AG04449 (cell line): ENCODE measurements at places on chromosomes 4 and X.
A peak's percentile ranks its signal among the peaks of the same experiment; 100 is the strongest.

DNA sequence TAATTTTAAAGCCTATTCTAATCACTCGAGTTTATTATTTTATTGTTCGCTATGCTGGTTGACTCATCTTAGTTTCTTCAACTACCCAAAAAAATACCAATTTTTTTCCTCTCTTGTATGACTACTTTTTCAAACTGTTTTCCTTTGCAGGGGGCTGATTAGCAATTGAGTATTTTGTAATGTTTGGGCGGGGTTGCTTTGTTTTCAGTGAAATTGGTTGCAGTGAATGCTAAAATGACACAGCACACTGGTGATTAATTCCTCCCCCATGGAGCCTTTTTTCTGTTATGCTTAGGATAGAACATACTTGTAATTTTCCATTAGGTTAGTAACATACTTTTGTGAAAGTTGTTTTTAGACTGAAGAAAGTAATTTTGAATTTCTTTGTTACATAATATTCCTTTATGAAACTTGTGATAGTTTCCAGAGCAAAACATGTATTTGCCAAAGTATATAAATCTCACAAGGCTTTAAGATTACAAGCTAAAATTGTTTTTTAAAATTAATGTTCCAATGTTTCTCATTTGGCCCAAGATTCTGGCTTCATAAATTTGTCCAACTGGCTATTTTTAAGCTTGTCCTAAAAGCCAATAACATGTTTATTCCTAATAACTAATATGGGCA is 120.4 kb downstream of the CHIC1 start:
- no peak for DNase-seq

- DNase-seq = no peak
Measured at GRCh38 chr4:26748811-26749210, 111.8 kb upstream of the STIM2 start.

DNA sequence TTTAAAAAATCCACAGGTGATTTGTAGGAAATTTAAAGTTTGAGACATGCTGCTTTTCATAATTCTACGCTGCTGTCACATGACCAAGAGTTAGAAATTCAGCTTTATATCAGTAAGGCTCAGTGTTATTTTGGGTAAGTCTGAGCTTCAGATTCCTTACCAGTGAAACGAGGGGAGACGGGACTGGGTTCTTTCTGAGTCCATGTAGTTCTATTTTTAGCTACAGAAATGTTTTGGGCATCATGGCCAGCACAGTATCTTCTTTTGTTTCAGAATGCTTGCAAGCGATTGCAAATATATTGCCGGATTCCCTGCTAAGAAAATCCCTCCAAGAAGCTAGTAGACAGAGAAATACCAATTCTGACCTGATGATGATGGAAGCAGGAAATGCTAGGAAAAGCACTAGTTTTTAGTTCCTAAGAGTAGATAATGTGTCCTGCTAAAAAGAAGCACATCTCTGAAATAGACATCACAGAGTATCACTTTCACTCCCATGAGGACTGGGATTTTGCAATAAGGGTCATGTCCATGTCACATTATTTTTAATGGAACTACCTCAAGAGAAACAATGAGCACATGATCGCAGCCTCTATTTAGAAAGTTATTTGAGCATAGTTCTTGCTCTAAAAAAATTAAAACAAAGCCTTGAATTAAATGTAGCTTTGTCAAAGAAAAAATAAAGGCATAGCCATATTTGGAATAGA is 10.9 kb downstream of the ATP1B4 start:
- DNase-seq = no peak

- no peak for DNase-seq
Measured at GRCh38 chr4:53150631-53151488, 215.0 kb downstream of the SCFD2 start.

- no peak for DNase-seq
Measured at GRCh38 chr4:23855912-23856605, 33.8 kb downstream of the PPARGC1A start.

DNA sequence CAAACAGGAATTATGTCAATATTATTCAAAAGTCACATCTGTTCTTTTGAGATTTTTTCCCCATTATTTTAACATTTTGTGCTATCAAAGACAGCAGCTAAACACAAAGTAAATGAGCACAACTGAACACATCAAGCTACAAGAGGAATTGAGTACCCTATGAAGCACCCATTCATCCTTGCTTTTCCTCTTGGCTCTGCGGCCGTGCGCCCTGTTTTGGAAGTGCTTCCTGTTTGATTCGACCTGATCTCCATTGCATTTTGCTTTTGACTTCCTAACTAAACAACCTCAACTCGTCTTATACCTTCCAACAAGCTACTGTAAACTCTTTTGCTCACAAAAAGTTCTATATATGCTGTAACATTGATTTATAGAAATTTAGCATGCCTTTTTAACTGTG is 85.0 kb downstream of the SCFD2 start:
- DNase-seq = no peak

DNA sequence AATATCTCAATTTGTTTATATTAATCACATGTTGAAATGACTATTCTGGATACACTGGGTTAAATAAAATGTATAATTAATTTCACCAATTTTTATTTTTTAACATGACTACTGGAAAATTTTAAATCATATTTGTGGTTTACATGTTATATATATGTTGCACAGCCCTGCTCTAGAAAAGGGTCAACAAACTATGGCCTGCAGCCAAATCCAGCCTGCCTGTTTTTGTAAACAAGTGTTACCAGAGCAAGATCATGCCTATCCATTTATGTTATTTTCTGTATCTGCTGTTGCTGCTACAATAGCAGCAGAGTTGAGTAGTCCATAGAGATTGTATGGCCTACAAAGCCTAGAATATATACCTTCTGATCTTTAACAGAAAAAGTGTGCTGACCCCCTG is 1.2 kb downstream of the TCEANC start:
- no peak for DNase-seq

DNA sequence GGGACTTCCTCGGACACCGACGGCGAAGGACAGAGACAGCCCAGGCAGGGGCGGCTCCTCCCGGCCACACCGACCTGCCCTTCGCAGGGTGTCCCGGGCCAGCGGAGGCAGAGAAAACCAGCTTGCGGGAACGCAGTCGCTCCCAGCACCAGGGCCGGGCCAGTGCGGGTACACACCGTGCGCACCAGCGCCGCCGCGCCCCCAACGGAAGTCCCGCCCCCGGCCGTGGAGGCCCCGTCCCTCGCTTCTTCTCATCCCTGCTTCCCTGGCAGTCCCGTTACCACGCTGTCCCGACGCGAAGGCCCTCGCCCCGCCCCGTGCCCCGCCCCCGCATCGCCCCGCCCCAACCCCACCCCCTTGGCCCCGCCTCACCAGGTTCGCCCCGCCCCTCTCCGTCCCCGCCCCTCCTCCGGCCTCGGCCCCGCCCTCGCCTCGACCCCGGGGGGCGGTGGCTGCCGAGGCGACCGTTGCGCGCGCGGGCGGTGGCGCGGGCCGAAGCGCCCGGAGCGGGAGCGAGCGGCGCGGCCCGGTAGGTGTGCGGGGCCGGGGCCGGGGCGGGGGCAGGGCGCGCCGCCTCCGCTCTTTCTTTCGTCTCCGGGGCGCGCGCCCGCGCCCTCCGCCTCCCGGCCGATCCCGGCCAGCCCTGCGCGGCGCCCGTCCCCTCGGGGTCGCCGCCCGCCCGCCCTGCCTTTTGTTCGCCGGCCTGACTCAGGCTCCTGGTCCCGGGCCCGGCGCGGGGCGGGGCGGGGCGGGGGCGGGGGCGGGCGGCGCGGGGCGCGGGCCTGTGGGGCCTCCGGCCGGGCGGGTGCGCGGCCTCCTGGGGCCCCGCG is at the start of gene RGS12:
Gene RGS12 (plus strand): TSS at position 451 of the 830 bp plus-strand sequence. CDS start 23,150 bp downstream, outside the sequence.
- peak; percentile 50 for DNase-seq

DNA sequence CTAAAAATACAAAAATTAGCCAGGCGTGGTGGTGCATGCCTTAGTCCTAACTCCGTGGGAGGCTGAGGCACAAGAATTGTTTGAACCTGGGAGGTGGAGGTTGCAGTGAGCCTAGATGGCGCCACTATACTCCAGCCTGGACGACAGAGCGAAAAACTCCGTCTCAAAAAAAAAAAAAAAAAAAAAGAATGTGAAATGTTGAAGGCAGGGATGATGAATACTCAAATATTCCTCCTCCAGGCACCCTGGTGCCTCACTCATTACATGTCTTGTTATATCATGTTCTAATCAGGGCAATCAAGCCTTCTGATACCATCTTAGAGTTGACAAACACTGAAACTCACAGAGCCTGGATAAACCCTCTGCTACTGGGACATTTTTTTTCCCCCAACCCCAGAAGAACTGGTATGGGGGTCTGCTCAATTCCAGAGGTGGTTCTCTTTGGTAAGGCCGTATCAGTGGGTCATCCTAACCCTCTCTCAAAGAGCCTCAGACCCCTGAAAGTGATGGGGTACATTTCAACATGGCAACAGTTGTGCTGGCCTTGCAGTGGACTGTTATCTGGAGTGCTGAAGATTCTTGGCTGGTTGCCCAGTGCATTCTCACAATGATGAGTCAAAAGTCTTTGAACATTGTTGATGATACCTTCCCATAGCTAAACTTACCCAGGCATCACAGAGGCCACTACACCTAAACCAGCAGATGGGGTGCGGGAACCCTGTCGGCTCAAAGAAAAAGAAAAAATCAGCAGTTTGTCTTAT is 2.4 kb upstream of the SH3KBP1 start:
- DNase-seq = no peak

- DNase-seq = no peak
Measured at GRCh38 chr4:130186931-130187330, 1091.0 kb downstream of the C4orf33 start.

- no peak for DNase-seq
Measured at GRCh38 chrX:104695593-104695992, 129.6 kb downstream of the IL1RAPL2 start.

- no peak for DNase-seq
Measured at GRCh38 chr4:128859887-128860677, 50.6 kb downstream of the JADE1 start.

GRCh38 chr4:153464068-153464467 is 2.1 kb upstream of the TMEM131L start:
- no peak for DNase-seq

DNA sequence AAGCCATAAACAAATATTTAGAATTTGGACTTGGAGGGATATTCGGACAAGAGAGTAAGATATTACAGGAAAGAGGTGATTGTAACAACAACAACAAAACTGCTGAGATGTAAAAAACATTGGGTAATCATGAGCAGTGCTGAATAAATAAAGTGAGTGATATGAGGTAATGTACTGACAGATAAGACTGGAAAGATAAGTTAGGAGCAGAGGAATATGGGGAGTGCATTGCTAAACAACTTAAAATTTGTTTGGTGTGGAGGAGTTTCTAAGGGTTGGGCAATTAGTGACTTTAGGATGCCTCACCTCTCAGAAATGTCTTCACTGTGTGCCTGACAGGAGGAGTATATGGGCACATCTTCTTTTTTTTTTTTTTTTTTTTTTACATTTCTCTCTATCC is 637.8 kb upstream of the GRIA3 start:
- DNase-seq = no peak

GRCh38 chrX:137432609-137433008 is 133.3 kb upstream of the ZIC3 start:
- DNase-seq = no peak

GRCh38 chr4:37725718-37726117 is 39.5 kb upstream of the RELL1 start:
- no peak for DNase-seq

GRCh38 chr4:179709961-179710624 is 2267.9 kb upstream of the AGA start:
- no peak for DNase-seq

DNA sequence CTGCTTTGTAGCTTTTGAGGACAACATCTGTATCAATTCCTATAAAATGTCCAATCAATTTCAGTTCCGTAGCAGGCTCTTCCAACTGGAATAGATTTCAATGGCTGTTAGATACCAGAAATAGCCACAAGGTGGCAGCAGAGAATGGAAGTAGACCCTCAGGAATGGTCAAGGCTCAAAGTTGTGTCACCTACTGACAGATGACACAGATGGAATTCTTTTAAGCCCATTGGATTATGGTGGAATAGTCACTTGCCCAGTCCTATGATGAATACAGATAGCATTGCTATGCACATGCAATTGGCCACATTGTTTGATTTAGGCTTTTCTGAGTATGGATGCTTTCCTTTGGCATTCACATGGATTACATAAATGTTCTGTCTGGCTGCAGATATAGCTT is 130.4 kb upstream of the RADX start:
- no peak for DNase-seq

DNA sequence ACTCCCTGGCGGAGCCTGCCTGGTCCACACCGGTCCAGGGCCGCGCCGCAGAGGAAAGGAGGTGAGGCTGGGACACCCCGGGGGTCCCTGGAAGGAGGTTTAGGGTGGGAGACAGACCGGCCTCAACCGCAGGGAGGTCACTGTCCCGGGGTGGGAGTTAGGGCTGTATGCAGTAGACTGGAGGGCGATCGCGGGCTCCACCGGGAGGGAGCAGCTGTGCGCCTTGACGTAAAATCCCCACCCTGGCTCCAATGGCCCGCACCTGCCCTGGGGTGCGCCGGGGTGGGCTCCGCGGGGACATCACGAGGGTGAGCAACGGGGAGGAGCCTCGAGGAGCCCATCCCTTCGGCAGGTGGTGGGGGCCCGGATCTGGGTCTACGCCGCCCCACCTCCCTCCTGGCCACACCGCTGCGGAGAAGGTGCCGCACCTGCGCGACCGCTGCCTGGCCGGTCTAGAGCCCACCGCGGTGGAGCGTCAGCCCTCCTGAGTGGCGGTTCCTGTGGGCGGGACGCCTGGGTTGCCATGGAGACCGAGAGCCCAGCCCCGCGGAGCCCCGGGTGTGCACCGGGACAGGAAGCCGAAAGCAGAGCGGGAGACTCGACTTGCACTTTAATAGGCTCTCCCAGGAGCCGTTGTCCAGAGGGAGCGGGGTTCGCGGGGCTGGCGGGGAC is 105.1 kb downstream of the ADRA2C start:
- DNase-seq = no peak

DNA sequence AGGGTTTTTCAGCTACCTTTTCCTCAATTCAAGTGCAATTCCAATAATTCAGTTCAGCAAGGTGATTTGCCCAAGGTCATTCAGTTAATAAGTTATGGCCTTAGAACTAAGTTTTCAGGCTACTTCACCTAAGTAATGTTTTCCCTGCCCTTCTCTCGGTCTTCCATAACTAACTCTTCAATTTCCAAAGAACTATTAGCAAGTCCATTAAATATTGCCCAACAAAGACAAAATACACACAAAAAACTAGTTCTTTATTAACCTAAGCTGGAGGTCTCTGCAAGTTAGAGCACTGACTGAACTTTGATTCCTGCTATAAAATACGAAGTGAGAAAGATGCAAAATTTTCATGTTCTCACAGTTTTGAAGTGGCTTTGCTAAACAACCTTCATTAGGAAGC is 26.8 kb upstream of the GK start:
- no peak for DNase-seq

DNA sequence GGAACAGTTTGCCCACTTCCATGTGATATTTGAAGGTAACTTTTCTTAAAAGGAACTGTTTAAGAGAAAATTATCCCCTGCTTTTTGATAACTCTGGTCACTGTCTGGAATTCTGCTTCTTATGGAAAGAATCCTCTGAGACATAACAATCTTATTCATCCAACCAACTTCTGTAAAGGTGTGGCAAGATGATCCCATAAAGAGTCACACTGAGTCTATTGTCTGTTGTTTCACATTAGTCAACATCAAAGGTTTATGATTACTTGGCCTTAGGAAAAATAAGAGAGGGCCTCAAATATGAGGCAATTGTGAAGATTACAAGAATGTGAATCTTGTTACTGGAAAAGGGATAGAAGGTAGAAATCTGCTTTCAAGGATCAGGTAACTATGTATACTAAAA is 88.0 kb upstream of the MAGEB18 start:
- DNase-seq = no peak
